Stimulated activated CD8-positive, alpha-beta memory T cell treated with anti-CD3 and anti-CD28 coated beads, Interleukin-2, amount 100 ng/mL, for 1 hour (primary cell): ENCODE measurements at places on chromosomes 4 and X.

DNA sequence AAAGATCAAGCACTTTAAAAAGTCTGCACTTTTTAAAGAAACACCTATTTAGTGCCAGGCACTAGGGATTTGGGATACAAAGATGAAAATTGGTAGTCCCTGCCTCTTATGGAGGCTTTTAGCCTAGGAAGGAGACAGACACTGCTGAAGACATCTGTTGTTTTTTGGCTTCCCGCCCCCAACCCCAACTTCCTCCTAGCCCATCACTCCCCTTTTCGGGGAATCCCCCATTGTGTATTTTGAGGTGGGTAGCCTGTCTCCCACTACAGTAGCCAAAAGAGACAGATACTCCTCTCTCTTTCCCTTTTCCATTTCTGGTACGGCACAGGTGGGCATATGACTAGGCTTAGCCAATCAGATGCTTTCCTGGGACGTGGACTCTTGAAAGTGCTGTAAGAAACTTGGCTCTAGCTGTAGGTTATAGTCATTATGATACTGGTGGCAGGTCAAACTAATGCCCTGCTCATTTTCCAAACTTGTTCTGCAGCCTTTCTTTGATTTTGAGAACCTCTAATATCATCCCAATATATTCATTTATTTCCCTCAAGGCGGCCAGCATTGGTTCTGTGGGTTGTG, 194.6 kb upstream of the RBPJ start:
- no peak for DNase-seq

DNA sequence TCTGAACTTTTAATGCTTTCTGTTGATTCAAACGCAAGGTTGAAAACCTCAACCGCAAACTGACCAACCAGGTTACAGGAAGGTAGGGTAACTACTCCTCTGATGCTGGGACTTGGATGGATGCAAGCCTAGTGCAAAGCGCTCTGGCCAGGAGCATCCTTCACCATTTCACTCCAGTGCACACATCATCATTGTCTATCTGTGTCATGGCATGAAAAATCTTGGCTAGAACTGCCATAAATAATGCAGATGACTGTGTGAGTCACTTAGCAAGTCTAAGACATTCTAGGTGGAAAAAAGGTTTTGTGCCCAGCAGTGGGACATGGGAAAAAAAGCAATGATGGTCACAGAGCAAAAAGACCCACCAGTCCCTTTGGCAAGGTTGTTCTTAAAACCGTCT, 10.9 kb downstream of the ADGRA3 start:
- no peak for DNase-seq

DNA sequence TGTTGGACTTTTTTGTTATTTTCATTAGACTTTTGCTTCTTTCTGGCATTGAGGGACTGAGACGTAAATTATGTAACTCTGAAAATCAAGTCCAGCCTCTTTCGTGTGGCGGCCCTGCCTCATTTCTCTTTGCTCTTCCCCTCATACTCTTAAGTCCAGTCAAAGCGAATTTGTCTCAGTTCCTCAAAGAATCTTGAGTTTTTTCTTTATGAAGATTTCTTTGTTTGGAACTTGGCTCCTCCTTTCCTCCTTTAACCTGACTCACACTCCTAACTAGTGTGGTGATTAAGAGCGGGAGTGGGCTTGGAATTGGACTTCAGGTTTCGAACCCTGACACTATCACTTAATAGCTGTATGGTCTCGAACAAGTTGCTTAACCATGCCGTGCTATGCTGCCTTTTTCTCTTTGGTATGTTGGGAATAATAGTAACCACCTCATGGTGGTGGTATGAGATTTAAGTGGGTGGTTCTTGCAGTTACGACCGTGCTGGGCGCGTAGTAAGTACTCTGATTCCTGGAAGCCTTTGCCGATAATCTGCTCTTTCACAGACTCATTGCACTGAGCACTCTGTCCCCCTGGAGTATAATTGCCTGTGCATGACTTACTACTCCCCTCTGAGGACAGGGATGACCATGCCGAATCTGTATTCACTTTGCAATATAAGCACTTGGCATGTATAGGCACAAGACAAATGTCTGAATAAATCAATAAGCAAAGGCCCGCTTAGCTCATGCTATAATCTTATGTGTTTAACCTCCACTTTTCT, 19.1 kb downstream of the FNIP2 start:
- DNase-seq, result no peak

- DNase-seq, result no peak
Measured at GRCh38 chr4:181301735-181302710, 941.2 kb upstream of the TENM3 start.

- DNase-seq, result no peak
Measured at GRCh38 chrX:47637546-47638195, 7.9 kb upstream of the CFP start.

DNA sequence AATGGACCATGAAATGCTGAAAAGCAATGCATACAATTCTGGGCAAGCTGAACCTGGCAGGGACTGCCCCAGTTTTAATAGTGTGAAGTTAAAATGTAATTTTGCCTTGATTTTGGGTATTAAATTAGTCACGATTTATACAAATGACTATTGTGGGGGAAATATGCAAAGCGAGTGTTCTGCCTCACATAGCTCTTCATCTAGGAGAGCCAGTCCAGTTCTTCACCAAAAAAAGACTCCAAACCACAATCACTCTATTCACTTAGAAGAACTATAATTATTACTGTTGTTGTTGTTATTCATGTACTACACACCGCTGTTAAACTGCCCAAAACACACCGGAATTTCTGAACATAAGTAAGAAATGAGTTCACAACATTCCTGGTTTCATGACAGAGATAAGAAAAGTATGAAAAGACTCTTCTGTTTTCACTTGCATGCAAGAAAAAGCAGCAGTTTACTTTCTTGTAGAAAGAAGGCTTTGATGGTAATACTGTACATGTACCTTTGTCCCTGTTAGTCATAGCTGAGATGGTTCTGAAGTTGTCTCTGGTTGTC, 101.9 kb downstream of the QRFPR start:
- DNase-seq, result no peak

DNA sequence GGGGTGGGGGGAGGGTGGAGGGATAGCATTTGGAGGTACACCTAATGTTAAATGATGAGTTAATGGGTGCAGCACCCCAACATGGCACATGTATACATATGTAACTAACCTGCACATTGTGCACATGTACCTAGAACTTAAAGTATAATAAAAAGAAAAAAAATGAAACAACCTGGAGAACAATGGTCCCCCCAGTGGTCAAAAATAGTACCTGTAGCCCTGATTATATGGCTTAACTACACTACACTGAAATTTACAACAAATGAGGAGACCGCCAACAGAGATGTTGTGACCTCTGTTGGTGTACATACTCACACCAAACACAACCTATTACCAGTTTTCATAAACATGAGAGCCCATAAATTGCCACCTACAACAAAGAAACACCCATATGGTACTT, 7.3 kb upstream of the MAGEE1 start:
- DNase-seq, result no peak

- no peak for DNase-seq
Measured at GRCh38 chr4:112094330-112094729, 50.9 kb upstream of the FAM241A start.

DNA sequence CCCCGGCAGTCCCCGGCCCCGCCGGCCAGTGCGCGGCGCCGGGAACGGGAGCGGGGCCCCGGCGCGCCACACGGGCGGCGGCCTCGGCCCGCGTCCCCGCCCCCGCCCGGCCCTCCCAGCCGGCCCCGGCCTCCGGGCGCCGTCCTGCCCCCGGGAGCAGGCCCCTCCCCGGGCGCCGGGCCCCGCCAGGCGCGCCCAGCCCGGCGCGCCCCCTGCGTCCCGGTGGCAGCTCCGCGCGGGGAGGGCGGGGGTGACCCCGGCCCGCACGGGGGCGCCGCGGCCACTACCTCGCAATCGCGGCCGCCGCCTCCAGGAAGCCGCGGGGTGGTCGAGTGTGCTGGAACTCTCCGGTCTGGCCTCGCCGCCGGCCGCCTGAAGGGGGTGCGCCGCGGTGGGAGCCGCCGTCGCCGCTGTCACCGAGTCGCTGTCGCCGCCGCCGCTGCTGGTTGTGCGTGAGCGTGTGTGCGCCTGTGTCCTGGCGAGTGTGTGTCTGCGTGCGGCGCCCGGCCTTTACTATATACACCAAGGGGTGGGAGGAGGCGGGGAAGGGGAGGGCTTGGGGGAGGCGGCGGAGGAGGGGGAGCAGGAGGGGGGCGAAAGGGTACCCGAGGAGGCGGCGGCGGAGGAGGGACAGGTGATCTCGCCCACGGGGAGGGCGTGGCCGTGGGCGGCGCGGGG, at the start of gene RAI2:
TSS of gene RAI2 (minus strand) at position 488 of the 678 bp plus-strand sequence. CDS start 59,288 bp downstream, outside the sequence.
- no peak for DNase-seq

DNA sequence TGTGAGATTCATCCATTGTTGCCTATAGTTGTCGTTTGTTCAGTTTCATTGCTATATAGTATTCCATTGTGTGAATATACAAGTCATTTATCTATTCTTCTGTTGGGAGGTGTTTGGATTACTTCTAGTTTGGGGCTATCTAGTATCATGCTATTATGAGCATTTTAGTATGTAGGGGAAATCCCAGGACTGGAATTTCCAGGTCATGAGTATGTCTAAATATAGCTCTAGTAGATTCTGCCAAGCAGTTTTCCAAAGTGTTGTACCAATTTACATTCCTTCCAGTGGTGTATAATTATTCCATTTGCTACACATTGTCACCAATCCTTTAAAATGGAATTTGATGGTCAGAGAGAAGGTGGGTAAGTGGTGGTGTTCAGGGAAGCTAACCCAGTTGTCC, 30.1 kb downstream of the EGFL6 start:
- DNase-seq, result no peak

DNA sequence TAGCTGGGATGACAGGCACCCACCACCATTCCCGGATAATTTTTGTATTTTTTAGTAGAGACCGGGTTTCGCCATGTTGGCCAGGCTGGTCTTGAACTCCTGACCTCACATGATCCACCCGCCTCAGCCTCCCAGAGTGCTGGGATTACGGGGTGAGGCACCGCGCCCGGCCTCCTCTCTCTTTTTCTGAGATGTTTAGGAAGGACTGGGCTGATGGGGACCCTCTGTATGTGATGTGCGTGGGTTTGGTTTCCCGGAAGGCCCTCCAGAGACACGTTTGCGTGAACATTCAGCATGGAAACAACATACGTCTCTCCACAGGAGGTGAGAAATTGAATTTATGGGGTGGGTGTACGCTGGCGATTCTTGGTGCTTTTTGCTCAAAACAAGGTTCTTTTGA, 18.6 kb downstream of the SHOX start:
- no peak for DNase-seq

DNA sequence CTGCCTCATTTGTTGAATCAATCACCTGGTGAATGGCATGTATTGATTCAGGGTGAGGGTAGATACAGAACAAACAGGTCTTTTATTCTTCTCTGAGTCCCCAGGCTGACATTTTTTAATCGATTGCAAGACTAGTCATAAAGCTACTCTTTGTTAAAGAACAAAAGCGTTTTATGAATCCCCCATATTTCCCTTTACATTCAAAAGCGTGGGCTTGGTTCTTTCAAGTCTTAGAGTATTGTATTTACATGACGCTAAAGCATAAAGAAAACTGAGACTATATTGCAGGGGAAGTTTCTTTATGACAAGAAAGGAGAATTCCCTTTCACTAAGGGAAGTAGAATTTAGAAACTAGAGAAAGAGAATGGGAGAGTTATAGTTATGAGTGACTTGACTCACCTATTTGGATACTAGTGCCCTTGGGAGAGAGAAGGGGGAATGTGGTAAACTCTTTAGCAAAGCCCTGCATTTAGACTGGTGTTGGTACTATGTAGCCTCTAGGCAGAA, 69.3 kb upstream of the PDE5A start:
- DNase-seq, result no peak

DNA sequence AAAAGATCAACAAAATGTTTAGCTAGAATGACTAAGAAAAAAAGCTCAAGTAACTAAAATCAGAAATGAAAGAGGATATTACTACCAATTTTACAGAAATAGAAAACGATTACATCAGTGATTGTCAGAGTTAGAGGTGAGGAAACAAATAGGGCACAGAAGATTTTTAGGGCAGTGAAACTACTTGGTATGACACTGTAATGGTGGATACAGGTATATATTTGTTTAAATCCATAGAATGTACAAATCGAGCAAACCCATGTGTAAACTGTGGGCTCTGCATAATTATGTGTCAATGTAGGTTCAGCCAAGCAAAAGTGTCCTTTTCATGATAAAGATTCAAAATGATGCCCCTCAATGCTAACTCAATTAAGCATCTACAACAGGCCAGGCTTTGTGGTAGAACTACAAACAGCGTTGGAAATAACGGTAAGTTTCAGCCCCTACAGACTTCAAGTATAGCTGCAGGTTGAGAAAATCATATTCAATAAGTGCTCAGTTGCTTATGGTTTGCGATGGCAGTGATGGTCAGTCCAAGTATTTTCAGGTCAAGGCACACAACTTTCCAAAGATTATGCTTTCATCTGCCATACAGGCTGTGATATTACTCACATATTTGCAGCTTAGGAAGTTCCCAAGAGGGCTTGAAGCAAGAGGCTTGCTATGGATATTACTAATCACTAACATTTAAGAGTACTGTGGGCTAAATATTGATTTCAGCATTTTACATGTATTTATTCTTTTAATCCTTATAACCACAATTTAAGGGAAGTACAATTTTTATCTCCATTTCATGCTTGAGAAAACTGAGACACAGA, 158.6 kb downstream of the TET2 start:
- no peak for DNase-seq

- no peak for DNase-seq
Measured at GRCh38 chrX:15274946-15275345, 5.1 kb upstream of the ASB9 start.

DNA sequence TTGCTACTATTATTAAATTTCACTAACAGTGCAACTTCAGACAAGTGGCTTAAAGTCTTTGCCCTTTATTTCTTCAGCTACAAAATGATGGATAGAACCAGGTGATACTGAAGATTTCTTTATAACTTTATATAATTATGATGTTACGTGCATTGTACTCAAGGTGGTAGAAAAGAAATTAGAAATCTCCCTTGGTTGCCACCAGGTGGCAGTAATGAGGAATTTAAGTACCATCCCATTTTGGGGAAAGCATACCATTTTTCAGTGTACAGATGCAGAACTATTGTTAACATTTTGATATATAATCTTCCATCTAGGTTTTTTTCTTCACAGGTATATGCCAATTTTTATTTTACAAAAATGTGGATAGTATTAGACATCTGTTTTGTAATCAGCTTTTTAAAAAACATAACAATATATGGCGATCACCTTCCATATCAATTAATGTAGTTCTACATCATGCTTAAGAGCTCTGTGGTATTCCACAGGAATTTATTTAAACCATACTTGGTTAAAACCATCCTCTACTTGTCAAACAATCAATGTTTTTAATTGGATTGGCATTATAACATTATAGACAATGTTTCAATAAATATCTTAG, 37.7 kb upstream of the RAB33B start:
- DNase-seq, result no peak

GRCh38 chrX:33211356-33212260, at the start of gene DMD:
TSS of gene DMD (minus strand) at chrX:33211549. CDS start at chrX:33211312, 237 bp downstream.
- DNase-seq, result no peak

DNA sequence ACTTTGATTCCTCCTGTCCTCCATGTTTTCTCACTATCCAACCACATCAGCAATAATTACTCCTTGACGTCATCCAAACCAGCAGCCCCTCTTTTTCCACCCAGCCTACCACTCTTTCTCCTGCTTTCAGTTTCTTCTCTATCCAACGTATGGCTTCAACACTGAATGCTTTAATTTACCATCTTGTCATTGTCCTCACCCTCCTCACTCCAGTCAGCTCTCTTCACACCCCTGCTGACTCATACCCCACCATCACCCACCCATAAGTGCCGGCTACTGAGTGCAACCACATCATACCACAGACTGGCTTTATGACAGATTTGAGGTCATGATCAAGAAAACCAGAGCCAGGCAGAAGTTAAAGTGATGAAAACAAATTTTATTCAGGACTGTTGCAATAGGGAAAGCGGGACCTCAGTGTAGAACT, 9.8 kb upstream of the ANXA5 start:
- peak; percentile 24 for DNase-seq

GRCh38 chrX:11478026-11478425, 184.8 kb downstream of the AMELX start:
- DNase-seq, result no peak
